ENCODE measurements at places on chromosomes 5 and 9.

- H3K27me3 ChIP-seq = no peaks in the 10 kb centered on the region
- H3K4me1 ChIP-seq = no peaks in the 10 kb centered on the region
- no peaks in the 10 kb centered on the region for H3K36me3 ChIP-seq
- H3K4me3 ChIP-seq = no peak overlapping the region
- H3K27ac ChIP-seq = no peak overlapping the region
- no peak for DNase-seq
Observed at GRCh38 chr5:13276156-13276555, 668.3 kb downstream of the DNAH5 start.

GRCh38 chr5:91495699-91496098 is 112.6 kb upstream of the ARRDC3 start:
- H3K4me1 ChIP-seq = no peaks in the 10 kb centered on the region
- peaks cover 20% of the 10 kb centered on the region for H3K27me3 ChIP-seq
- no peak overlapping the region for H3K4me3 ChIP-seq
- no peaks in the 10 kb centered on the region for H3K36me3 ChIP-seq
- no peak for DNase-seq

DNA sequence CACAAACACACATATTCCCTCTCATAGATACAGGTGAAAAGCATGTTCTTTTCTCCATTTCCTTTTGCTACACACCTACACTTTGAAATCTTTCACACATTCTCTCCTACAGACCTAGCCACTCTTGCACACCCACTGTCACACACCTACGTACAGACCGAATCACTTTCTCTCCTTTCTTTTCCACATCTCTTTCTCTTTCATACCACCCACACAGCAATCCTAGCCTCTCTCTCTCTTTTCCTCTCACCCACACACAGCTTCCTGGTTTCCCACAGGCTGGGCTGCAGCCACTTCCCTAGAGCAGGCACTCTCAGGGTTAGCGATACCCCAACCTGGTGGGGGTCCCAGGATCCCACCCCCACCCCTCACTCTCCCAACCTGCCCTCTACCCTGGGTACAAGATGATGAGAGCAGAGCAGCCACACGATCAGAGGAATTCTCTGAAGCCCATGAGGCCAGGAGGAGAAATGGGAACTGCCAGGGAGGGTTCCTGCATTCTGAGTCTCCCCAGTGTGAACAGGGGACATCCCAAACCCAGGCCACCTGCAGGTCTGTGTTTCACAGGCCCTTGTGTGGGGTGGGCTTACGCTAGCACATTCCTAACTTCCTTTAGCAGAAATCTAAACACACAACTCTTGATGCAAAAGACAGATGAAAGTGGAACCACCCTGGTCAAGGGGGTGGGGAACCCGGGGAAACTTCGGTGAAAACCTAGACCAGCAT is 17.1 kb upstream of the SYNPO start:
- no peak overlapping the region for H3K27ac ChIP-seq
- DNase-seq = no peak
- H3K4me3 ChIP-seq = no peak overlapping the region
- H3K36me3 ChIP-seq = no peaks in the 10 kb centered on the region
- H3K27me3 ChIP-seq = no peaks in the 10 kb centered on the region
- H3K4me1 ChIP-seq = peaks cover 15% of the 10 kb centered on the region

DNA sequence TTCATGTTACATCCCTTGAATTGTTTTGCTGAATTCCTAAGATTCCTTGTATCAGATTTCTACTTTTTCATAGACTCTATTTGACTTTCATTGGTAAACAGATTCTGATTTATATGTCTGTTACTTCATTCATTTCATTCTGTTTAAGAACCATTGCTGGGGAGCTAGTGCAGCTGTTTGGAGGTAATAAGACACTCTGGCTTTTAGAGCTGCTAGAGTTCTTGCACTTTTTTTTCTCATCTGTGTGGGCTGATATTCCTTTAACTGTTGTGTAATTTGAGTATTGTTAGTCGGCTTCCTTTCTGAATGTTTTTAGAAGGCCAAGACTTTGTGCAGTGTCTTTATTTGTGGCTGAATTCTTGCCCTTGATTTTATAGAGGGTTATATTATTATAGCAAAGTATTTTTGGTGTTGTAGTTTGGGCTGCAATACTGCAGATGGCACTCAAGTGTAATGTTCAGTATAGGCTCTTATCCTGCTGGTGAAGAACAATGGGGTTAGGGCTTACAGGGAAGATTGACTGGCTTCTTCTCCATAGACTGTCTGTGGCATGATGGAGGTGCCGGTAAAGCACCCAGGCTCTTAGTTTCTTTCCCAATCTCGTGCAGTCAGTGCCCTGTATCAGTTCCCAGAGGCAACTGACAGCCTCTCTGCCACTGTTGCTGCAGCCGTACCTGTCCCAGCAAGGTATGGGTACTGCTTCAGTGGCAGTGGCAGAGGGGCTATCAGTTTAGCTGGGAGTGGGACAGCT is 162.2 kb downstream of the OXCT1 start:
- peak; percentile 56 for DNase-seq
- H3K4me3 ChIP-seq = no peak overlapping the region
- H3K4me1 ChIP-seq = peaks cover 6% of the 10 kb centered on the region
- H3K27me3 ChIP-seq = peaks cover 22% of the 10 kb centered on the region

DNA sequence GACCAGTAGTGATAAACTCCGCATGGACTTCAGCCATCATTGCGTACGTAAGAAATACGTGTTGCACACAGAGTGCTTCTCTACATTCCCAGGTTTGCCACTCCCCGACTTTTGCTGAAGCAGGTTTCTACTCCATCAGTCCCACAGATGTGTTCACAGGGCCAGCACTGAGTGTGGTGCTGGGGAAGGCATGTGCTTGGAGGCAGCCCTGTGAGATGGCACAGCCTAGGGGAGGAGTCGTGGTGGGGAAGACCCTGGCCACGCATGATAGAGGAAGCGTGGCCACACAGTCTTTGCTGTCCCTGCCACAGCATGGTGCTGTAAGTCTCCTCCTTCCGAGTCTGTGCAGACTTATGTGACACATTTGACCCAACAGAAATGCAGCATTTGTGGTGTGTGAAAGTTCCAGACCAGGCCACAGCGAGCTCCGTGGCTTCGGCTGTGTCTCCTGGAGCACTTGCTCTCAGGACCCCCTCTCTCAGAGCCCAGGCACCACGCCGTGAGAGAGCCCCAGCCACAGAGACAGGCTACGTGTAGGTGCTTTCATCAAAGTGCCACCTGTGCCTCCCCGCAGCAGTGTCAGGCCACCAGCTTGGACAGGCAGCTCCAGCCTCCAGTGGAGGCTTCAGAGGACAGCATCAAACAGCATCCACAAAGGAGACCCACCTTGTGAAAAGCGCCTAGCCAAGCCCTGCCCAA is 197.8 kb downstream of the AUH start:
- peaks cover 30% of the 10 kb centered on the region for H3K4me1 ChIP-seq
- no peaks in the 10 kb centered on the region for H3K27me3 ChIP-seq
- no peak for DNase-seq
- H3K36me3 ChIP-seq = no peaks in the 10 kb centered on the region

DNA sequence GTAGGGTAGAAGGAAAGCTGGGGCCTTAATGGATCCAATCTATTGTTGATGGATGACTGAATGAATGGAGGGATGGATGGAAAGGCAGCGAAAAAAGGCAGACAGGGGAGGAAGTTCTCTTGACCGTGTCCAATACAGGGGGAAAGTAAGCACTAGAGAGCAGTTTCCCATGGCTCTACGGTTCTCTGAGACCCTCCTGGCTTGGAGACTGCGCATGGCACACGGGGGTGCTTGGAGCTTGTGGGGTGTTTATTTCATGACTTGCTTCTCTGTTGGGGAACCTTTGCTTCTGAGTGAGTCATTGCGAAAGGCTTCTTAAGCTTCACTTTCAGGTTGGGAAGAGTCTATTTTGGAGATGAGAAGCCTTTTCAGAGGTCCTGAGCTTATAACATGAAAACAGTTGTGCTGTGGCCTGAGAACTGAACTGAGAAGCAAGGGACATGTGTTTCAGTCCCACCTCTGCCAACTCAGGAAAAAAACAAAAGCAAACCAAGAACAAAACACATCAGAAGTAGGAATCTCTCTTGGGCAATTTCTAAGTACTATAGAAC is 12.8 kb upstream of the TEX48 start:
- H3K4me3 ChIP-seq = no peak overlapping the region
- no peak overlapping the region for H3K27ac ChIP-seq
- peaks cover 4% of the 10 kb centered on the region for H3K36me3 ChIP-seq
- peaks cover 13% of the 10 kb centered on the region for H3K4me1 ChIP-seq

DNA sequence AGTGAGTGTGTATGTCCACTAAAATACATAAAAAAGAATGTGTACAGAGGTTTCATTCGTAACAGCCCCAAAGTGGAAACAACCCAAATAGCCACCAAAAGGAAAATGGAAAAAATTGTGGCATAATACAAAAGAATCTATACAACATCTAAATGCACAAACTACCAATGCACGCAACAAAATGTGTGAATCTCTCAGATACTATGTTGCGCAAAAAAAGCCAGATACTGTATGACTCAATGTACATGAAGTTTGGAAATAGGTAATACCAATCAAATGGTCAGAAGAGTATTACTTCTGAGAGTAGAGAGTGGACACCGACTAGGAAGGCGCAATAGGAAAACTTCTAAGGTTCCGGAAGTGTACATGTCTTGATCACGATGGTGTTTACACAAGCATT is 2.4 kb downstream of the XPA start:
- H3K27ac ChIP-seq = no peak overlapping the region
- peaks cover 39% of the 10 kb centered on the region for H3K36me3 ChIP-seq
- H3K27me3 ChIP-seq = no peaks in the 10 kb centered on the region
- peak overlapping the region; percentile 86 for H3K4me3 ChIP-seq
- DNase-seq = peak; percentile 48

GRCh38 chr9:127418037-127418471 is 6.1 kb upstream of the ZNF79 start:
- peak; percentile 14 for DNase-seq
- H3K27ac ChIP-seq = no peak overlapping the region
- peak overlapping the region; percentile 33 for H3K4me3 ChIP-seq
- H3K36me3 ChIP-seq = no peaks in the 10 kb centered on the region

GRCh38 chr5:133106761-133107572 is 55.2 kb downstream of the HSPA4 start:
- H3K4me1 ChIP-seq = peaks cover 14% of the 10 kb centered on the region
- H3K27ac ChIP-seq = no peak overlapping the region
- H3K4me3 ChIP-seq = no peak overlapping the region
- peaks cover 53% of the 10 kb centered on the region for H3K36me3 ChIP-seq

- H3K27ac ChIP-seq = peak overlapping the region; percentile 84
- H3K36me3 ChIP-seq = no peaks in the 10 kb centered on the region
- no peak overlapping the region for H3K4me3 ChIP-seq
- DNase-seq = peak; percentile 63
- H3K27me3 ChIP-seq = no peaks in the 10 kb centered on the region
- H3K4me1 ChIP-seq = peaks cover 34% of the 10 kb centered on the region
Observed at GRCh38 chr9:92760070-92760469, 4.6 kb downstream of the BICD2 start.

- H3K4me1 ChIP-seq = no peaks in the 10 kb centered on the region
- DNase-seq = no peak
- H3K4me3 ChIP-seq = no peak overlapping the region
- no peak overlapping the region for H3K27ac ChIP-seq
- H3K36me3 ChIP-seq = no peaks in the 10 kb centered on the region
- H3K27me3 ChIP-seq = no peaks in the 10 kb centered on the region
Observed at GRCh38 chr9:104263942-104264341, 169.8 kb downstream of the SMC2 start.

DNA sequence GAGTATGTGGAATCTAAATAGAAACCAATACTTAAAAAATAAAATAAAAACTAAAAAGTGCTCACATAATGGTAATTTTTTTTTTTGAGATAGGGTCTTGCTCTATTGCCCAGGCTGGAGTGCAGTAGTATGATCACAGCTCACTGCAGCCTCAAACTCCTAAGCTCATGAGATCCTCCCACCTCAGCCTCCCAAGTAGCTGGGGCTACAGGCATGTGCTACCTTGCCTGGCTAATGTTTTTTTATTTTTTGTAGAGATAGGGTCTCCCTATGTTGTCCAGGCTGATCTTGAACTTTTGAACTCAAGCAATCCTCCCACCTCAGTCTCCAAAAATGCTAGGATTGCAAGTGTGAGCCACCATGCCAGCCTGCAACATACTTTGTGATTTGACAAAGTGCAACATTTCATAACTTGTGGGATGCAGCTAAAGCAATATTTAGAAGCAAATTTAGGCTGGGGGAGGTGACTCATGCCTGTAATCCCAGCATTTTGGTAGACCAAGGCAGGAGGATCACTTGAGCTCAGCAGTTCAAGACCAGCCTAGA is 18.4 kb downstream of the AP3B1 start:
- H3K27me3 ChIP-seq = no peaks in the 10 kb centered on the region
- H3K27ac ChIP-seq = no peak overlapping the region
- H3K36me3 ChIP-seq = peaks cover 10% of the 10 kb centered on the region

DNA sequence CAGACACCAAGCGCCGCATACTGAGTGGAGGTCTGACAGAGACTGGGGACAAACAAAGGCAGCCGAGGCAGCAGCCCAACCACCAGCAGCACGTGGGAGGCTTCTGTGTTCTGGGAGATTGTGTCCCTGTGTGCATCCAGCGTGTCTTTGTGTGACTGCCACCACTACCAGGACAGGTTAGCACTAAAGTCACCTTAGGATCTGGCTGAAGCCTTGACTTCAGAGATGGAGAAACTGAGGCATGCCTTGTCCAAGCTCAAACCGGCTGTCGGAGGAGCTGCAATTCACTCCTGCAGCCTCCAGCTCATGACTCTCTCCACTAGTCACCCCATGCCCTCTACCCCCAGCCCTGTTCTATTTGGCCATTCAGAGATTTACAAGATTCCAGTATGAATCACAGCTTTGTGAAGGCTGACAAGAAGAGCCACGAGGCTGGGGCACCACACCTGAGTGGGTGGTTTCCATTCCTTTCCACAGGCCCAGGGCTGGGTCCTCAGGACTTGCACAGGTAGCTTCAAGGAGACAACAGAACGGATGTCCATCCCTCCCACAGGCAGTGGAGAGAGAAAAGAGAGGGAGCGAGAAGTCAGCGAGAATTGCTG is 69.3 kb downstream of the SHB start:
- H3K4me1 ChIP-seq = peaks cover 35% of the 10 kb centered on the region
- H3K27me3 ChIP-seq = no peaks in the 10 kb centered on the region
- peak; percentile 57 for DNase-seq
- H3K4me3 ChIP-seq = peak overlapping the region; percentile 2

DNA sequence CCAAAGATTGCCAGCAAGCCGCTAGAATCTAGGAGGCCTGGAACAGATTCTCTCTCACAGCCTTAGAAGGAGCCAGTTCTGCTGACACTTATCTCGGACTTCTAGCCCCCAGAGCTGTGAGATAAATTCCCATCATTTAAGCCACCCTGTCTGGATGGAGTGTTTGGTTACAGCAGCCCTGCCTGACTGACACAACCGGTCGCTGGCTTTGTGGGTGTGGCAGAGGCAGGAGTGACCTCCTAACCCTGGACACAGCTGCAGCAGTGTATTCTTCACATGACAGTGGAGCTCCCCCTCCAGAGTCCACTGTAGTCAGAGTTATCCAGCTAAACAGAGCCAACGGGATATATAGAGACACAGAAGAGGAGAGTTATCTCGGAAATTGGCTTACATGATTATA is 21.2 kb upstream of the IL17B start:
- H3K4me1 ChIP-seq = no peaks in the 10 kb centered on the region
- H3K27me3 ChIP-seq = no peaks in the 10 kb centered on the region

DNA sequence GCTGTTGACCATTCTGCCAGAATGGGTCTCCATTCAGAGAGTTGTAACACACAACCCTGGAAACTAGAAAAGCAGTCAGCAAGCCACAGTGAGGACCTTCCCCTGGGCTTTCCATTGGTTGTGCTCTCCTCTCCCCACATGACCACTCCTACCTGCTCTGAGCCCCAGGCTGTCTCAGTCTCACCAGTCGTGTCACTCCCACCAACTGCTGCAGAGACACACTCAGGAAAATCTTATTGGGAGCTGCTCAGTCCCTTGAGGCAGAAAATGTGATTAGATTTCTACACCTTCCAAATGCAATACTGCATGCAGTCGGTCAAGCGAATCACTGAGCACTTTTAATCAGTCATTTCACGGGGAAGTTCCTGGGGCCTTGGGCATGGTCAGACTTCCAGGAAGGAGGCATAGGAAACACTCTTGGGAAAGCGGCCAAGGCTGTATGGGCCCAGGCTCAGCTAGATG is 284.2 kb upstream of the NMUR2 start:
- DNase-seq = peak; percentile 81
- no peaks in the 10 kb centered on the region for H3K36me3 ChIP-seq
- no peaks in the 10 kb centered on the region for H3K27me3 ChIP-seq
- no peak overlapping the region for H3K4me3 ChIP-seq

Data from MCF 10A (cell line).